Activated T-cell treated with anti-CD3 and anti-CD28 coated beads, Interleukin-2, amount 50 U/mL, for 48 hours (primary cell): ENCODE measurements at places on chromosomes 5 and 9.

DNA sequence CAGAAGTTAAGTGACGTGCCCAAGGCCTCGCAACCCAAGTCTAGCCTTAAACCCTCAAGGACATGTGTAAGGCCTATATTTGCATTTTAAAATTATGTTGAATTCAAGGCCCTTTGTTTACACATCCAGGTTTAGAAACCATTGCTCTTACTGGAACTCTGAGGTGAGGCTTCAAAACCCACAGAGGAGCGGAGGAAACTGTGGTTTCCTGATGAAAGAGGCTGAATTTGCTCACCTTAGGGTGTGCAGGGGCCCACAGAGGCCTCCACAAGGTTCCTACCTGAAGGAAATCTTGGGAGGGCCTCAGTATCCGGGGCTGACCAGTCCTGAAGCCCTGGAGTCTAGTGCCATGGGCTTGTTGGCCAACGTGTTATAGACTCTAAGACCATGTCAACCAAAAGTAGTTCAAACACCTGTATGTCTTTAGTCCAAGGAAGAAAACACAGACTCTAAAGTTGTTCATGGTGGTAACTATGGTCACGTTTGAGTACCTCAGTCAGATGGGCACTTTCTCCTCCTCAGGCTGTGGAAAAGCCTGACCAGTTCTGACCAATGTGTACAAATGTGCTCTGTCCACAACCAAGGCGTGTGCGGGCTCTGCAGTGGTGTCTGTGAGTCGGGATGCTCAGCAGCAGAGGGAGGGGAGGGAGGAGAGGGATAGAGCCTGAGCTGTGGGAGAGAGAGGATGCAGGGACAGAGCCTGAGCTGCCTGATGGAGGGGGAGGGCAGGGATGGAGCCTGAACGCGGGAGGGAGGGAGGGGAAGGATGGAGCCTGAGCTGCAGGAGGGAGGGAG is 124.6 kb upstream of the ERCC6L2 start:
- DNase-seq = peak; percentile 34

DNA sequence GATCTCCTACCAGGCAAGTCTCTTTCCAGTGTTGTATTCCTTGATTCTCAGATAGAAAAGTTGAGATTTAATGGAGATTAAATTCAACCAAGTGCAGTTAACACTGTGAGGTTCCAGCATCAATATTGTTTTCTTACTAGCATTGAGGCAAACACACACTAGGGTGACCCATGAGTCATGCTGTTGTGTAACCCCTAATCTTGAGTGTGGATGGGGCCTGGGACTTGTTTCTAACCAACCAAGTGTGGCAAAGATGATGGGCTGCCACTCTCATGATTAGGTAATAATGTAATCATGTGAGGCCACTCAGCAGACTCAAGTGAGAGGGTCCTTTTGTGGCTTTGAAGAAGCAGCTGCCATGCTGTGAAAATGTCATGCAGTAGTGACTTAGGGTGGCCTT is 394.2 kb downstream of the IRX2 start:
- DNase-seq = no peak

DNA sequence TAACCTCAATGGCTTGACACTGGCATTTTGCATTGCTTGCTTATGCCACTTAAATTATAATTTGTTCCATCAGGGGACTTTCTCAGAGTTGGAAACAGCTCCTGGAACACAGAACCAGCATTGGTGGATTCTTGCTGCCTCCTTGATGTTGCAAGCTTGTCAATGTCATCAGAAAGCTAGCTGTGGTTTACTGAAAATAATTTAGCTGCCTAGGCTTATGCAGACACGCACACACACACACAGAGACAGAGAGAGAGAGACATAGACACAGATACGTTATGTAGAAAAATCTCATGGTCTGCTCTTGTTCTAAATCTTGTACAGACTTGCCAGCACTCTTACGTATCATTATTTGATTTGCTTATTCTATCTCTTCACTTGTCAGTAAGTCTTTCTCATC is 78.0 kb downstream of the HMHB1 start:
- no peak for DNase-seq

DNA sequence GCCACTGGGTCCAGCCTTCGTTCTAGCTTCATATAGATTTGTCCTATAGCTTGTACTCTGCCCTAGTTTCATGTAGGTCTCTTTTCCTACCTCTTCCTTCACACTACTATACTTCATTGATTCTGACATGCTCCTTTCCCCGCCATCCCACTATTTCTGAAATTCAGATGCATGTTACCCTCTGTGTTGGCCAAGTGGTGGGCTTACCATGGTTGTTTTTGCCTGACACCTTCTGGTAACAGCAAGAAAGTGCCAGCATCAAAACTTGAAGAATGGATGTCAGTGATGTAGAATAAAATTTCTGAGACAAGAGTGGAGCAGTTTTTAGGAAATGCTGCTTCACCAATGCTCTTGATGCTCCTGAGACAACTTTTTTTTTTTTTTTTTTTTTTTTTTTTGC is 19.5 kb upstream of the SERINC5 start:
- no peak for DNase-seq

- DNase-seq = no peak
These were observed 61.4 kb downstream of the SLC1A3 start for GRCh38 chr5:36667824-36668223.

GRCh38 chr9:77841739-77842386 is 189.7 kb downstream of the GNAQ start:
- no peak for DNase-seq

DNA sequence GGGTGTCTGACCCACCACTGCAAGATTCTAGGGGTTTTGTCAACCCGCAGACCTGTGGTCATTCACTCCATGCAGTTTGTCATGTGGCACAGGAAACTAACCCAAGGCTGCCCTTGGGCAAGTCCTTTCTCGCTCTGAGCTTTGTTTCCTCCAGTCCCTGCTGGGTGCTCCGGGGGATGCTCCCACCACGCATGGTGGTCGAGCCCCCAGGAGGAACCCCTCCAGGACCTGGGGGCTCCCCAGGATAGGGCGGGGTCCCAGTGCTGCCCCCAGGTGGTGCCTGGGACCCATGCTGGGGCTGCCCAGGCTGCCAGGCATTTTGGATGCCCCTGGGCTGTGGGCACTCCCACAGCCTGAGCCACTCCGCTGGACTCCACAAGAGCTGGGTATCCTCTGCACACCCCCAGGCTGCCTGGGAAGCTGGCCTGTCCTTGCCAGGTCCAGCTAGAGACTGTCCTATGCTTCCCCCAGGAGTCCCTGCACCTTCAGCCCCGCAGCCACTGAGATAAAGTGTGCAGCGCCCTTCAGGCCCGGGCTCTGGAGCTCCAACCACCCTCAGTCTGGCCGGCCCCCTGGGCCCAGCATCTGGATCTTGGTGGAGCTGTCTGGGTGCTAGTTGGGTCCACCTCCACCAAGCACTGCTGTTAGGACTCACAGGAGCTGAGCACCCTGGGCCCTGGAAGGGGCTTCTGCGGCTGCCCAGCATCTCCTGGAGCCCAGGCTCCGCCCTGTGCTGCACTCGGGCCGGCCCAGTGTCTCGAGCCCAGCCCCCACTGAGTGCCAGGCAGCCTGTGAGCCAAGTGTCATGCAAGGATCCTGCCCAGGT is 104.3 kb downstream of the PHF2 start:
- peak; percentile 13 for DNase-seq

DNA sequence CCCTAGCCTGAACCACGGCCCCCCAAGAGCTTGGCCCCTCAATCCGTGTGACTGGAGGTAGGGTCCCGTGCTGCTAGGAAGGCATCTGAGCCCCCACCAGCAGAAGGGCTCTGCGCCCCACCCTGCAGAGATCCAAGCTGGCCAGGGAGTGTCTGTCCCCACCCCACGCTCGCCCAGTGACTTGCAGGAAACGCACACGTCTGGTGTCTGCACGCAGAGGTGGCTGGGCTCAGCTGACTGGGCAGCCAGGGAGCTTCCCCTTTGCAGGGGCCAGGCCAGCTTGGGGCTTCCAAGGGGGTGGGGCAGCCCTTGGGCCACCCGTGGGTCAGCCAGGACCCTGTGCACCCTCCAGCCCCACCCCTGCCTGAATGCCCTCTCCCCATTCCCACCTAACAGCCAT is 24.3 kb downstream of the NOTCH1 start:
- no peak for DNase-seq

DNA sequence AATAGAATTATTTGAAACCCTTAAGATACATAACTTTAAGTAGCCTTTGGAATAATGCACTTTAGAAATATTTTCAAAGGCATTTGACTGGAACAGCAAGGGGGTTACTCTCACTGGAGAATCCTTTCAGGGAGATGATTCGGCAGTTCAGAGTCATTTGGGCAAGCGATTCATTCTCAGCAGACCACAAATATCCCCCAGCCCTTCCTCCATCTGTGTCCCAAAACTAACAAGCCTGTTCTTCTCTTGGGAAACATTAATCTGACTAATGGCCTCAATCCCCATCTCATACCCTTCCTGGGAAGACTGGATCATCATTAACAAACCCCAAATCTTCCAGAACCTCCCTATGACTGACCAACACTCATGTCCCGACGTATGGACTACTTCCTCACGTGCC is 65.8 kb upstream of the S1PR3 start:
- no peak for DNase-seq

DNA sequence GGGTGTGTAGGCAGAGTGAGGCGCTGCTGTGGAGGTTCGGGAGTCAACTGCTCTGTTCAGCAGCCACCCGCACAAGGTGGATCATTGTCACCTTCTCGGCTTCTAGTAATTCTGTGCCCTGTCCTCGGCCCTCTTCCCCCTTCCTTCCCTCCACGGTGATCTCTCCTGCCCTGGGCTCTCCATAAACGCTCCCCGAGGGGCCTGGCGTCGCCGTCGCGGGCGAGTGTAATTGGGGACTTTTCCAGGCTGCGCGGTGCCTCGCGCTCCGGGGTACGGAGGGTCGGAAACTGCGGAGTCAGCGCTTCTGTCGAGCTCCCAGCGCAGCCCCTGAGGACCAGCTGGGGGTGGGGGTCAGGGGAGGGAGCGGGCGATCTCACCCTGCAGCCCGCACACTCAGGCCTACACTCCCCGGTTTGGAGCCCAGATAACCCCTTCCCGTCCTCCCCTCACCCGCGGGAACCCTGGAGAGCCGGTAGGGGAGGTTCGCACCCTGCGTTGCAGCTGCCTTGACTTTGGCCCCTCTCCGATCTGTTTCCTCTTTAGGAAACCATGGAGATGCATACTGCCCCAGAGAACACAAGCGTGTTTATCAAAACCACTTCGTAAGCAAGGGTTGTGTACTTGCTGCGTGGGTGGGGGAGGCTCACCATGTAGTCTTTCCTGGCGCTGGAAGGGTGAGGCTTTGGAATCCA is 188.3 kb upstream of the ZNF618 start:
- peak; percentile 25 for DNase-seq

DNA sequence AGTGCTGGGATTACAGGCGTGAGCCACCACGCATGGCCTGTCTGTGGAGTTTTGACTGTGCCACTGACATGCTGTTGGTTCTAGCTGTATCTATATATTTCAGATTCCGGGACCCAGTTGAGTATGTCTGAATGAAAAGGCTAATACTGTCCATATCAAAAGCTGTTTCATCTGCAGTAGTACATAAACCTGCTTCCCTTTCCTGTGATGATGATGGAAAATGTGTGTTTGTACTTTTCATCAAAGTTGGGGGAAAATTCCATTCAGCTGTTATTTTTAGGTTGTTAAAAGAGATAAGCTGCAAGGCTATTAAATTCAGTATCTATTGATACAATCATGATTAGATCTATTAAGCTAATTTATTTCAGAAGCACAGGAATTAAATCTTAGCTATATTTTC is 237.6 kb upstream of the ADAMTSL1 start:
- DNase-seq = no peak

GRCh38 chr5:103119070-103119764 is 721 bp downstream of the GIN1 start:
- DNase-seq = no peak

DNA sequence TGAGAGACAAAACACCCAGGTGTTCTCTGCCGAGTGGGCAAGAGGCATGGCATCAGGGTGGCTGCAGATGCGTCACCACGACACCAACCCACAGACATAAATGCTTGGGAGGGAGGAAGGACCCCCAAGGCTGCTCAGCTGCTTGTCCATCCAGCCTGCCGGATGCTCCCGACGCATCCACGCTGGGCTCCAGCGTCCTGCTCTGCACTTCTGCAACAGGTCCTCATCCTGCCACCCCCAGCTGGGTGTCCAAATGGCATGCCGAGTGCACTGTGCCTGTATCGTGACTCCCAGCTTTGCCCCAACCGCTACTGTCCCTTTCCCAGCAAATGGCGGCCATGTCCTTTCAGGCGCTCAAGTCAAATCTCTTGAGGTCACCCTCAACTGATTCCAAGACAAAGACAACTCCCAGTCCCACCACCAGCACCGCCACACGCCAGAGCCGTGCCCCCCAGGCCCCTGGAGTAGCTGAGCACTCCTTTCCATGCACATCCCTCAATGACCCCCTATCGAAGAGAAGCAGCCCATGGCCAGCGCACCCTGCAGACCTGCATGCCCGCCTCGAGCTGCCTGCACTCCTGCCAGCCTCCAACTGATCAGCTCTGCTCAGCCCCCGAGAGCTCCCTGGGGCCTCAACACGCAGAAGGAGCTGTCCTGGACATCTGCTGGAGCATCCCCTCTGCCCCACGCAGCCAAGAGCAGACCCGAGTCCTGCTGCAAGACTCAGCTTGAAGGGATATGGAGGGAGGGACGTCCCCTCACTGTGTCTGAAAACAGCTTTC is 116.7 kb downstream of the ROR2 start:
- DNase-seq = no peak

DNA sequence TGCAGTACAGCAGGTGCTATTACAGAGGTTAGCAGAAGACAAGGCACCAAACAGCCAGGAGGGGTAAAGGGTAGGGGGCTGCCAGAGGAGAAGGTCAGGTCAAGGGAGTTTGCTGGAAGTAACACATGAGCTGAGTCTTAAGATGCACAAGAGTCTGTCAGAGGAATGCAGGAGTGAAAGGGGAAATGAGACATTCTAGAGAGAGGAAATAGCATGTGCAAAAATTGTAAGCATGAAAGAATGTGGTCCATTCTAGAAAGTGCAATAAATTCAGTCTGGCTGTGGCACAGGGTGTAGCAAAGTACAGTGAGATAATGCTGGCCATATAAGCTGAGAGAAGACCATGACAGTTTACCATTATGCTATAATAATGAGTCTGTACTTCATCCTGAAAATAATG is 6.6 kb downstream of the GOLGA1 start:
- no peak for DNase-seq

DNA sequence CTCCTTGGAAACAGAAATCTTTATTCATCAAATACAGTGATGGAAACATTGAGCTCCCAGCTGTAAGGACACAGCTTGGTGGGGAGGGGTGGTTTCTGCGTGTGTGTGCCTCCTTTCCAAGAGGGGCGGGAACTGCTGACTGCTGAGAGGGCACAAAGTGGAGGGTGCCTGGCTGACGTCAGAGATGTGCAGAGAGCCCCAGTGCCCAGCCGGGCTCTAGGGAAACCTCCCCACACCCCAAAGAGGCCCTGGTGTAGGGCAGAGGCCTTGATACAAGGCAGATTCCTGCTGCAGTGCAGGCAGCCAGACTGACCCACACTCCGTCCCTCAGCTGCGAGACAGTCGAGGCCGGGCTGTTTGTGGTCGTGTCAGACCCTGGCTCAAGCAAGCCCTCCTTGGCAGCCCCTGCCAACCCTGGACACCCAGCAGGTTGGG is 191.0 kb downstream of the CACNA1B start:
- DNase-seq = no peak

DNA sequence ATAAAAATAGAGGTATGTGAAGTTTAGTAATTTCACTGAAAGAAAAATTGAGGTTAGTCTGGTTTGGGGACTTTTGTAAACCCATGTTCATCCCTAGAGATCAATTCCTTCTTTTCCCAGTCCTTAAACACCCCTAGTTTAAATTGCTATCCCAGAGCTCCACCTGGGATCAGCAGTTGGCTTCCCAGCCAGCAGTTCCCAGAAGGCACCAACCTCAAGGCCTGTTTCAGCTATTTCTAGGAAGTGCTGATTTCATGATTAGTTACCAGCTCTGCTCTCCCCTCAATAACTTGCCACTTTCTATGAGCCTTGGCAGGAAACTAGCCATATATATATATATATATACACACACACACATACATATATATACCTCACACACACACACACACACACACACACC is 30.5 kb downstream of the EPB41L4B start:
- no peak for DNase-seq
